ENCODE measurements at places on chromosomes 13 and 19.

- DNase-seq, result no peak
These were observed 653.1 kb downstream of the LIG4 start for GRCh38 chr13:107562203-107562602.

DNA sequence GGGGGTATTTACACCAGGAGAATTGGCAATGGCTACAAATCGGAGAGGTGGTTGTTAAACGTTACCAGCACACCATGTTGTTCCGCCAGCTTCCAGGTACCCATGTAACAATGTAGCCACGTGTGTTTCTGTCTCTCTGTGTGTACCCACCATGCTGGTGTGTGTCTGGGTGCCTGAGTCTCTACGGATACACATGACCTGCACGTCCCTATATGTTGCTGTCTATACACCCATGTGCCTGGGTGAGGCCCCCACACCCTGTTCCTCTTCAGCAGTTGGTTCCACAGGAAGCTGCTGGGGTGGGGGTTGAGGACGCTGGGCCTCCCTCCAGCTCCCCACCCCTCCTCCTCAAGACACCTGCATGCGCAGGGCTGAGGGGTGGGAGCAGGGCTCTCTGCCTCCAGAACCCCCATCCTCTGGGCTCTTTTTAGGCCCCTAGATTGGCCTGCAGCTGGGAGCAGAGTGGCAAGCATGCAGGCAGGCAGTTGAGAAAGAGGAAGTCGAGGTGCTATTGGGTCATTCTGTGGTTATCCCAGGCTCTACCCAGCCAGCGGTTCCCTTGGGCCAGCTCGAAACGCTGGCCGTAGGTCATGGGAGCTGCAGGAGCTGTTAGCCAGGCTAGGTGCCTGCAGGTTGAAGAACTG is at the start of gene ARHGEF18:
ARHGEF18 (plus strand) TSS at position 351 of the 644 bp plus-strand sequence. CDS start 13,954 bp downstream, outside the sequence.
- peak; percentile 87 for DNase-seq

GRCh38 chr13:92719868-92720267 is 506.7 kb upstream of the GPC6 start:
- no peak for DNase-seq

DNA sequence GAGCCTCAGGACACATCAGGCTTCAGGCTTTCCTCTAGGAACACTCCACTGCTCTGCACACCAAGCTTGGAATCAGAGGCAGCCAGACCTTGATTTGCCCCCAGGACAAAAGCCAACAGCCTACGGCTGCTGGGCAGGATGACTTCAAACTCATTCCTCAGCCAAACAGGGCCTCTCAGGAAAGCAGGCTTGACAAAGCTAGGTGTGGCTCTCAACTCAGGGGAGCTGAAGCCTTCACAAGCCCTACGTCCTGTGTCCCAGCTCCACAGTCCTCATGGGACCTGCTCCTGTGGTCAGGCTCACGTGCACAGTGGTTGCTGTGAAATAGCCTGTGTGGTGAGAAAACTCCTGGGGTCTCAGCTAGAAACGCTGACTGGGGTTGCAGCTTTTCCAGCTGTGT is 398.9 kb upstream of the ZNF507 start:
- no peak for DNase-seq

DNA sequence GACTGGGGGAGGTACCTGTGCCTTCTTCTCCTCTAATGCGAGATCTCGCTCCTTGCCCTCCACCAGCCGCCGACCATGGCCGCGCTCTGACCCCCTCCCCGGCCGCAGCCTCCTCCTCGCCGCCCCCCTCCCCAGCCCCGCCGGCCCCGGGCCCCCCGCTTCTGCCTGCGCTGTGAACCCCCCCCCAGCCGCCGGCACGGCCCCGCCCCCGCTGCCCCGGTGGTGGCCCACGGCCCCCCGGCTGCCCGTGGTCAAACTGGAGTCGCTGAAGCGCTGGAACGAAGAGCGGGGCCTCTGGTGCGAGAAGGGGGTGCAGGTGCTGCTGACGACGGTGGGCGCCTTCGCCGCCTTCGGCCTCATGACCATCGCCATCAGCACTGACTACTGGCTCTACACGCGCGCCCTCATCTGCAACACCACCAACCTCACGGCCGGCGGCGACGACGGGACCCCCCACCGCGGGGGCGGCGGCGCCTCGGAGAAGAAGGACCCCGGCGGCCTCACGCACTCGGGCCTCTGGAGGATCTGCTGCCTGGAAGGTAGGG is at the start of gene CACNG8:
CACNG8 (plus strand) TSS at position 51 of the 545 bp plus-strand sequence.
- DNase-seq, result no peak

DNA sequence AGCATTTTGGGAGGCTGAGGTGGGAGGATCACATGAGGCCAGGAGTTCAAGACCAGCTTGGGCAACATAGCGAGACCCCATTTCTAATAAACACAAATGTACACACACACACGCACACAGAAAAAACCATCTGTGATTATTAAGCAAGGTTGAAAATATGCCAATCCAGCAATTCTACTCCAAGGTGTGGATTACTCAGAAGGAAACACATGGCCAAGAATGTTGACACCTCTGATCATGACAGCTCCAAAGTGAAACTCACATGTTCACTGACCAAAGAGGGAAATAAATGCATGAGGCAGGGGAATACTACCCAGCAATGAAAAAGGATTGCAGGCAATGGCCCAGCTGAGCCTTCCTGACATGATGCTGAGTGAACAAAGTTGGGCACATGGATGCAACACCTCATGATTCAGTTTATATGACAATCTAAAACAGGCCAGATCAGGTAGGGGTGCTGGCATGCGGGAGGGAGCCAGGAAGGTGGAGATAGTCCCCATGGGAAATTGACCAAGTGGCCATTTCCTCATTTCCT is 4.4 kb downstream of the DOCK6 start:
- DNase-seq, result no peak

DNA sequence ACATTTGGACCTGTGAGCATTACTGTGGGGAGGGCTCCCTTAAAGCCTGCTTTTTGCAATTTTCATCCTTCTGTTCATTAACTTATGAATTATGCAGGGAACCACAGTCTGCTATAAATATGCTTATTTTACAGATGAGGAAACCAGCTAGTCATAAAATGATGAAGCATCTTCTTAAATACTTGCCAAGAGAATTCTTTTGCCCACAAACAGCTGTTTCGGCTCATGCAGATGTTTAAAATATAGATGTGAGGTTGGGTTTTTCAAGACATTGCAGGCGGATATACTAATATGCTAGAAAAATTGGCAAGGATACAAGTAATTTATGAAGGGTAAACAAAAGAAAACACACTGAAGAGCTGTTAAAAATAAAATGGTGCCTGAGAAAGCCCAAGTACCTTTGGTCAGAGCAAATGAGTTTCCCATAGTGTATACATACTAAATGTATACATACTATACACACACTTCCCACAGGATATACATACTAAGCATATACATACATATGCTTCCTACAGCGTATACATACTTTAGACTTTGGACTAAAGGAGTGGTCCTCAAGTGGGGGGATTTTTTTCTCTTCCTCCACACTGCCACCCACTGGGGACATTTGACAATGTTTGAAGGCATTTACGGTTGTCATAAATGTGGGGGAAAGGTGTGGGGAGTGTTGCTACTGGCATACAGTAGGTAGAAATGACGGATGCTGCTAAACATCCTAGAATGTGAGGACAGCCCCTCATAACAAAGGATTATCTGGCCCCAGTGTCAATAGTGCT is 164.9 kb upstream of the CSNK1A1L start:
- DNase-seq, result no peak

DNA sequence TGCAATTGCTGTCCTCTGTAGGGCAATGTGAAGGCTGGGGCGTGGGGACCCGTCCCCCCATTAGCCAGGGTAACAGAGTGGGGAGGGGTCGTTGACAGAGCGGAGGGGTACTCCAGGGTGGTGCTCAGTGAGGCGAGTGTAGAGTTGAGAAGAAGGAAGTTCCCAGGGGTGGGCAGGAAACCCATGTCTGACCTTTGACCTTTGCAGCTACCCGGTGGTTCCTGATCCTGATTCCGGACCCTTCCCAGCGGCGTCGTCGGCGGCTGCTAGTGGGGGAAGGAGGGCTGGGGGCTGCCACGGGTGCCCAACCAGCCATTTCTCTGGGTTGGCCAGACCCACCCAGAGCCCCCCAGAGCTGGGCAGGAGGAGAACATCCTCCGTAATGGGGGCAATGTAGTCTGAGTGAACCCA is 2.1 kb upstream of the PLVAP start:
- DNase-seq, result no peak

GRCh38 chr13:21055016-21055415 is 6.4 kb downstream of the LATS2 start:
- no peak for DNase-seq

DNA sequence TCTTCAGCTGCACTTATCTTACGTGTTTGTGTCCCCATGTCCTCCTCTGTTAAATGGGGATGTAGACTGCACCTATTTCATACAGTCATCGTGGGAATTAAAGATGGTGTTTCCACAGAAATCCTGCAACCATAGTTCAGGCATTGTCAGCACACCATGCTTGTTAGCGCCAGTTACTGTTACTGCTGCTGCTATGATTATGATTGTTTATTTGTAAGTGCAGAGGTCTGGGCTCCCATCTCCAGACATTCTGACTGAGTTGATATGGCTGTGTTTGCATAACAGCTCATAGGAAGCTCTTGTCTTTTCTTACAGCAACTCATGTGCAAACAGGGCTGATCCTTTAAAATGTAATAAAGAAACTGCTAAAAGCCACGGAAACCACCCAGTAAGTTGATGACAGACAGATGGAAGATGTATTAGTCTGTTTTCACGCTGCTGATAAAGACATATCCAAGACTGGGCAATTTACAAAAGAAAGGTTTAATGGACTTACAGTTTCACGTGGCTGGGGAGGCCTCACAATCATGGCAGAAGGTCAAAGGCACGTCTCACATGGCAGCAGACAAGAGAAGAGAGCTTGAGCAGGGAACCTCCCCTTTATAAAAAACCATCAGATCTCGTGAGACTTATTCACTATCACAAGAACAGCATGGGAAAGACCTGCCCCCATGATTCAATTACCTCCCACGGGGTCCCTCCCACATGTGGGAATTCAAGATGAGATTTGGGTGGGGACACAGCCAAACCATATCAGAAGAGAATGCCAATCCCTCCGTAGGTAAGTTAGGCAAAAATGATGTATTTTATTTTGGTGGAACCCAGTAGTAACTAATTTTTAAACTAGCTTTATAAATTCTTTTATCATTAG is 1.6 kb downstream of the ZSCAN5A start:
- no peak for DNase-seq

DNA sequence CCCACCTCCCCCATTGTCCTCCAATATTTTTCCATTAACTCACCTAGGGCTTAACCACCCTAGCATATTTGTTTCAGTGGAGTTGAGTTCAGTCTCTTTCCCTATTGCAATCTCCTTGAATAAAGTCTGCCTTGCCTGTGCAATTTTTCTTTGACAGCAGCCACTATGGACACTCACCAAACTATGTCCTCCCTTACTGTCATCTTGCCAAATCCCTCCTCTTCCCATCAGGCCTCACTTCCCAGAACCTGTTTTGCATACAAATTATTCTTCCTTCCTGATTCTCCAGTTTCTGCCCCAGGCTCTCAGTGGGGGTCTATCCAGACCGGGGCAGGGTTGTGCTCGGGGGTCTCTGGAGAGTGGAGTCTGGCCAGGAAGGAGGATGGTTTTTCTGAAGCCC is 2.2 kb upstream of the LYPD5 start:
- no peak for DNase-seq

GRCh38 chr13:21297447-21297846 is 121.0 kb downstream of the MRPL57 start:
- DNase-seq, result no peak

- no peak for DNase-seq
These were observed 27.4 kb downstream of the UBAC2 start for GRCh38 chr13:99227909-99228688.

GRCh38 chr13:108638901-108639300 is 9.5 kb downstream of the MYO16 start:
- no peak for DNase-seq

GRCh38 chr19:47419789-47420188 is 462 bp upstream of the MEIS3 start:
- DNase-seq, result no peak

GRCh38 chr19:19115954-19116353 is 22.3 kb downstream of the TMEM161A start:
- peak; percentile 78 for DNase-seq

Measured in activated CD8-positive, alpha-beta memory T cell treated with anti-CD3 and anti-CD28 coated beads for 24 hours (primary cell).